ENCODE measurements at places on chromosomes 13 and 19.

GRCh38 chr19:17125062-17125727 is 49.6 kb downstream of the MYO9B start:
- DNase-seq = peak; percentile 2

DNA sequence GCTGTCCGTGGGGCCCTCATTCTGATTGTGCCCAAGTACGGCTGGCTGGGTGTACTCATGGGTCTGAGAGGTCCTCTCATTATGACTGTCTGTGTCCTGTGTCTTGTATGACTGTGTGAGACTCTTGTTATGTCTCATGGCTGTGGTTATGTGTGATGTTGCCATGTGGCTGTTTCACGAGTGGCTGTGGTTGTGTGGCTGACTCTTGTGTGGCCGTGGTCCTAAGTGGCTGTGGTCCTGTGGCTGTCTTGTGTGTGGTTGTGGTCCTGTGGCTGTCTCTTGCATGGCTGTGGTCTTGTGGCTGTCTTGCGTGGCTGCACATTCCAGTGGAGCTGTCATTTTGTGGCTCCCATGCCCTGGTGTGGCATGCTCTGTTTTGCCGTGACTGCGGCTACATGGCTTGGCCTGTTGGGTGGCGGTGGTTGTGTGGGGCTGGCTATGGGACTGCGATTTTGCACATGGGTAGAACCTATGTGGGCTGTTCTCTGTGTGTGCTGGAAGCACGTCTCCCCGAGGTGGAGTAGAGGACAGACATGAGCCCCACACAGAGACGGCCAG is 2.5 kb downstream of the LYL1 start:
- DNase-seq = peak; percentile 57

GRCh38 chr13:90103099-90103784 is 1244.2 kb upstream of the MIR17HG start:
- no peak for DNase-seq

DNA sequence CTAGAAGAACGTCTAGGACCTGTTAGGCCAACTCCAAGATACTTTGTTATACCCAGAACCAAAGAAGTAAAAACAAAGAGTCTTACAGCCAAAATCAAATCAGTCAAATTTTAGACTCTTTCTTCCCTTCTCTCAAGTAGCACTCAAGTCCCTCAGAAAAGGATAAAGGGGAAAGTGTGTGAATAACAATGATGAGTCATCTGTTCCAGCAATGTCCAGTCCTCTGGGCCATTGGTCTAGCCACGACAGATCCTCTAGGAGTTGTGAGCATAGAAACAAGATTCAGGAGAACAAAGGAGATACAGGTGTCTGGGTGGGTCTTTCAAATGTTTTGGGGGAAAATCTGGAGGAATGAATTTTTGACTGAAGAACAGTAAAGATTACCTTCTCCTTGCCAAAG is 36.3 kb downstream of the STOML3 start:
- no peak for DNase-seq

DNA sequence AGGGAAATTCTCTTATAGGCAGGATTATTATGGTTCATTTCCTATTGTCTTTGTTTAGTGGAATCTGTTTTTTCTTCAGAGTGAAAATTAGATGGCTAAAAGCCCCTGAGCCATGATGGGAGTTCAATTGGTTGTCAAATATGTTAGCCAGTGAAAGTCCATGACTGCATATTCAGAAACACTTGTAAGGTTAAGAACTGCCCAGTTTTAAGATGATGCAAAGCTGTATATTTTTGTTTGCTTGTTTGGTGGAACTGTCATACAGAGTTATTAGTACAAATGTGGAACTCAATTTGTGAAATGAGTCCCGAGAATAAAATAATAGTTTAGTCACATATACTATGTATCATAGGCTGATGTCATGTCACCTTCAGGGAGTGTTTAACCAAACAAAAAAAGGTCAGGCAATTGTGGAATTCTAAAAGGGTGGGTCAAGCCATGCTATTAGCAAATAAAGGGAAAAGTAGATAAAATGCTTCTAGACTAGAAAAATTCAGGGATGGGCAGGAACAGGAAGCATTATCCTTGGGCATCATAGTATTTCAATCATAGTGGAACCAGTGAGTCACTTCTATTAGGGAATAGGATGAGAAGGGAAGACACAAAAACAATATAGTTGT is 248.3 kb upstream of the SLITRK1 start:
- DNase-seq = no peak

DNA sequence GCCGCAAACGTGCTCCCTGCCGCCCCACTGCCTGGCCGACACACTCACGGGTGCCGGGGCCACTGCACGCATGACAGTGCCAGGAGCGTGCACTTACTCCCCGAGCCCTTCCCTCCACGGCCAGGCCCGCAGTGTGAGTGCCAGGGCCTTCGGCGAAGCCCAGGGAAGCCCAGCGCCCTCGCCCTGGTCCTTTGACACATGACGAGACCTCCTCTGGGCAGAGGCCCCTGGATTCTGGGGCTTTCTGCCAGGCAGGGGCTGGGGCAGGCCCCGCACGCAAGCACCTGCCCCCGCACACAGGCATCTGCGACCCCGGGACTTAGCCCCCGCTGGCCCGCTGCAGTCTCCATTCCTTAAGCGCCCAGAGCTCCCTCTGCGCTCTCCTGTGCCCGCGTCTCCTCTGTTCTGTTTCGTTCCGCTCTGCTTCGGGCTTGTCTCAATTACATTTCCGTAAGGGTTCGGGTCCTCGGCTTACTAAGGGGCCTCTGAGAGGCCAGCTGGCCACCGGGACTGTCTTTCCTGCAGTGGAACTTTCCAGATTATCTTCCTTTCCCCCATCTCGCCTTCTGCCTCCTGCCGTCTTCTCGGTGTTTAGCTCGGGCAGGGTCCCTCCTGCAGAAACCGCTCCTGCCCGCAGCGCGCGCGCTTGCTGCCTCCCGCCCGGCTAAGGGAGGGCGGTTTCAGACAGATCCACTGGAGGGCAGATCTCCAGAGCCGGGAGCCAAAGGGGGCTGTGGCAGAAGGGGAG is 98.8 kb downstream of the ING1 start:
- no peak for DNase-seq

DNA sequence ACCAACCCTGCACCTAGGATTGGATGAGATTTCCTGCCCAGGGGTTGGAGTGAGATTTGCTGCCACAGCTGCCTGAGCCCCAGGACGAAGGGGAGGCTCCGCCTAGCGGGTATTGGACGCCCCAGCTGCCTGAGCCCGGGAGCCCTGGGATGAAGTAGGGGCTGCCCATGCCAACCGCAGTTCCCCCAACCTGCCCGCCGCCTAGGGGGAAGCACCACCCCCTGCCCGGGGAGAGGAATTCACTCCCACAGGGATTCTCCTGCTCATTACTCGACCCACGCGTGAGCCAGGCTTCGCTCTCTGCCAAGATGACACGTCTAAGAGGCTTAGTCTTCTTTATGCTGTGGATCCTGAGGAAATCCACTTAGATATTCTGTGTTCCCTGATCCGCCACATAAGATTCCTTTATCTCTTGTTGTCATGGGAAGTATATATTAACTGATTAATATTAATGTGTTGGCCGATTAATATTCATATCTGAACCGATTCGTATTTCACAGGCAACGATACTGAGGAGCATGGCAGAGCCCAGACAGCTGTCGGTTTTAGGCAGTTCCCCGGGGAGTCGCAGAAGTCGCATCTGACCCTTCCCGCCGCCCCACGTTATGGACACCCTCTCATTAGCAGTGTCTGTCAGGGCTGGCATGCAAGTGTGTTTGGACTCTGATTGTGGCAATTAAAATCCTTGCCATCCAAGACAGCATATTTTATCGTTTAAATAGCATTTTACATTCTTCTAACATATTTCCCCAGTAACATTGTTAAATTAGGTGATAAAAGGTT is 44.5 kb upstream of the KCTD15 start:
- DNase-seq = no peak

GRCh38 chr19:4233282-4233853 is 4.0 kb downstream of the EBI3 start:
- DNase-seq = peak; percentile 43

GRCh38 chr13:40648841-40649240 is 17.6 kb downstream of the FOXO1 start:
- DNase-seq = no peak

DNA sequence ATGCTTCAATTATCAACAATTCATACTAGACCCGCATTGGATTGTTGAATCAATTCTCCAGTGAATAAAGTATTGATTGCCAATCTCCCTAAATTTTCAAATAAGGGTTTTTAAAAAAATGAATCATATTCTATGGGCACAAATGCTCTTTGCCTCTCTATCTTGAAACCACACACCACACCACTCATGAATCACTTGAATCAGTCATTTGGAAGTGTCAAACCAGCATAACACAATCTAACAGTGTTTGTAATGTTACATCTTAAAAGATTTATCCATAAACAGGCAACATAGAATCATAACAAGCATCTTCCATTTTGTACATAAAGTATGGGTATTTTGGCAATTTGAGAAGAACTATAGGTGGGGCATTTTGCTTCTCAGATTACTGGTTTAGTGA is 219.5 kb upstream of the MIR17HG start:
- no peak for DNase-seq

DNA sequence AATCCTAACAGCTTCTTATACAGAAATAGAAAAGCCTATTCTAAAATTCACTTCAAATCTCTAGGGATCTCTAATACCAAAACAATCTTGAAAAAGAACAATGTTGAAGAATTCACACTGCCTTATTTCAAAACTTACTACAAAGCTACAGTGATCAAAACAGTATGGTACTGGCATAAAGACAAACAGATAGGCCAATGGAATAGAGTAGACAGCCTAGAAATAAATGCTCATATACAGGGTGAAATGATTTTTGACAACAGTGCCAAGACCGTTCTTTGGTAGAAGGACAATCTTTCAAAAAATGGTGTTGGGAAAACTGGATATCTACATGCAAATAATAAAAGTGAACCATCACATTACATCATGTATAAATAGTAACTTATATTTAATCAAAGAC is 11.8 kb upstream of the ZNF563 start:
- no peak for DNase-seq

DNA sequence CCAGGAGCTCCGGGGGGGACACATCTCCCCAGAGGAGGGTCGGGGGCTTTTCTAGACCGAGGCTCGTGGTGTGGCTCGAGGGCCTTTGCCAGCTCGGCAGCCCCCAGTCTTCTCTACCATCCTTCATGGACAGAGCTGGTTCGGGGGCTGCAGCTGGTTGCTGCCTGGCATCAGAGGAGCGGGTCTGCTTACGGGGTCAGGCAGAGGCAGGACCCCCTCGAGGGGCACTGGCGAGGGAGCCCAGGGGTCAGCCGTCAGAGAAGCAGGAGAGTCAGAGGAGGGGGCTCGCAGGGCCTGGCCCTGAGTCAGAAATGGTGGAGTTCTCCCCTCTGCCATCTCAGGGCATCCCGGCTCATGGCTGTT is 123.5 kb downstream of the KDM4B start:
- no peak for DNase-seq

GRCh38 chr19:20077791-20078463 is at the start of gene ZNF90:
Gene ZNF90, plus strand, starts transcription at chr19:20078000. Its CDS starts 133 bp downstream, at chr19:20078133.
- DNase-seq = peak; percentile 72

DNA sequence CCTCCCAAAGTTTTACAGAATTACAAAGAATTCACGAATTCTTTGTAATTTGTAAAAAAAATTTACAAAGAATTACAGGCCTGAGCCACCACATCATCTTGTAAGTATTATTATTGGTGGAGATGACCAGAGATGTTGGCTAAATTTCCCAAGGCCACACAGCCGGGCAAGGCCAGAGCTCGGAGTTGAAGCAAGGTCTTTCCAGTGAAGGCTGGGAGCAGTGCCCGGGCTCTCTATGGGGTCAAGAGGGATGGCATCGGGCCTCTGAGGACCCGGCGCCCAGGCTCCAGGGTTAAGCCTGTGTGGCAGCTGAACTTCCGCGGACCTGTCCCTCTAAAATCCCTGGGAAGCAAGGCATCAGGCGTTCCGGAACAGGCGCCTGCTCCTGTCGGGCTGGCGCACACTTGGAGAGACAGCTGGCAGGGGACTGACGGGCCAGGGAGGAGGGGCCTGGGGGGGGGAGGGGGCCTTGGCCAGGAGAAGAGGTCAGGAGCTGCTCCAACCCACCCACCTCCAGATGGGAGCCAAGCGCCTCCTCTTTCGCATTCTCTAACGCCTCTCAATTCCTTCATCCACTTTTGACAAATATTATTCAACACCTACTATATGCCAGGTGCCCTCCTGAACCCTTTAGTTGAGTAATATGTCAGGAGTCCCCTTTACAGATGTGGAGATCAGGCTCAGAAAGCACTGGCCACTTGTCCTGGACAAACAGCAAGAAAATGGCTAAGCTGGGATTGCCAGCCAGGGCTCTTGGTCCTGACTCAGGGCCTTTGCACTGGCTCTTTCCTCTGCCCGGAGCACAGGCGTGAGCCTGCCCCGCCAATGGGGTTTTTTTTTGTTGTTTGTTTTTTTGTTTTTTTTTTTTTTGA is 36.8 kb upstream of the SEMA6B start:
- DNase-seq = no peak

DNA sequence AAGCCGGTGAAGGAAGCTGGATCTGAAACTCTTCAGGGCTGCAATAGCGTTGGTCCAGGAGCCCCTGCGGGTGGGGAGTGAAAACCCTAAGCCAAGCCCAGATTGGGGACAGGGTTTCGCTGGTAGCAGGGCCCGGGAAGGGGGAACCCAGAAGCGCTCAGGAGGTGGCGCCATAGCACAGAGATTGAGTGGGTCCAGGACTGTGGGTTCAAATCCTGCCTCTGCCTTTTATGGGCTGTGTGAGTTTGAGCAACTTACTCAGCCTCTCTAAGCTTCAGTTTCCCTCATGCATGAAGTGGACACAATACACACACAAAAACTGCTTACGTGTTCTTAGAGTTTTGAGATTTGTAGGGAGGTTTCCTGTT is 8.3 kb upstream of the SYCN start:
- DNase-seq = peak; percentile 46

DNA sequence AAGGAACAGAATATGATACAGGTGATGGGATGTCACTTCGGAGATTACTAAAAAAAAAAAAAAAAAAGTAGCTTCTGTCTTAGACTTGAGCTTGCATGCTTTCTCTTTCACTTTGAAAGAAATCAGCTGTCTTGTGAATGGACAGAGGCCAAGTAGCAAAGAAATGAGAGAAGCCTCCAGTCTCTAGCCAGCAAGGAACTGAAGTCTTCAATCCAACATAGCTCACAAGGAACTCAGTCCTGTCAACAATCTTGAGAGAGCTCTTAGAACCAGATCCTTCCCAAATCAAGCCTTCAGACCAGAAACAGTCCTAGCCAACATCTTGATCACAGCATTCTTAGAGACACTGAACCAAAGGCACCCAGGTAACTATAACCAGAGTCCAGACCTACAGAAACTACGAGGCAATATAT is 7.7 kb downstream of the N4BP2L2 start:
- DNase-seq = no peak

Data from activated effector memory CD4-positive, alpha-beta T cell treated with Interleukin-2 at 50 U/mL for 16 hours (primary cell).